ENCODE measurements at places on chromosomes 12 and 14. TPM values are rescaled to one million over a fixed set of nuclear protein-coding genes. Genes with fewer than 3 reads are reported as not detected.

The ANAPC5 gene
- total RNA-seq: 97.1 TPM

The NAP1L1 gene
- 608 TPM for total RNA-seq

The NRIP2 gene
- total RNA-seq: not detected

The PIK3C2G gene
- total RNA-seq: not detected

The NOC4L gene
- 60.7 TPM for total RNA-seq

The ZDHHC22 gene
- 0.37 TPM for total RNA-seq

The C14orf39 gene
- not detected for total RNA-seq

The GNG2 gene
- 3.2 TPM for total RNA-seq

The KLHDC2 gene
- total RNA-seq: 33.1 TPM
